ENCODE measurements at places on chromosomes 5 and 9.

DNA sequence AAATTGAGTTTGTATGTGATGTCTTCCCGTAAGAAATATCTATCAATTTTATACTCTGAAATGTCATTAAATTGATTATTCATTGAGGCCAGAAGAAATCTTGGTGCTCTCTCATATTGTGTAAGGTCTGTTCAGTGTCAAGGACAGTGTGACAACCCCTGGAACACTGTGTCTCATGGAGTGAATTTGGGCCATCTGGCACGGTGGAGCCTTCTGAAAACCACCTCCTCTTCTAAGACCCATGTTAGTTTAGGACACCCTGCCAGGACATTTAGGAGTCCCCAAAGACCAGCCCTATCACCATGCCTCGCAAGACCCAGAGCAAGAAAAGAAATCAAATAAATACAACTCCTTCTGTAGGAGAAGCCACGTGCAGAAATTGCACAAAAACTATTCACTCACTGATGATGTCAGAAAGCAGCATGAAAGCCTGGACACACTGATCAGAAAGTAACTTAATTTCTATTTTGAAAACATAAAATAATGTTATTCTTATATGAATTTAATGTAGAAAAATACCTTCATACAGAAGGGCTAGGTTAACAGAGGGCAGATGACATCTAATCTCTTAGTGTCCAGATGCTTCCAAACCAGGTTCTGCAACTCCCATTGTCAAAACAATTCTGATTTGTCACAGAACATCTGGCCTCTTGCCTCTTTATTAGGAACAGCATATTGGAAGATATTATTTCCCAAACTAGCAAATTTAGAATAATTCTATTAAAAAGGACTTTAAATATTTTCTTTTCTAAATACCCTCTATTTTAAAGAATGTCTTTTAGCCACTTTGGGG, 298.8 kb downstream of the NR2F1-AS1 start:
- DNase-seq, result no peak

GRCh38 chr5:73496984-73497457, 1.2 kb upstream of the BTF3 start:
- peak; percentile 79 for DNase-seq

DNA sequence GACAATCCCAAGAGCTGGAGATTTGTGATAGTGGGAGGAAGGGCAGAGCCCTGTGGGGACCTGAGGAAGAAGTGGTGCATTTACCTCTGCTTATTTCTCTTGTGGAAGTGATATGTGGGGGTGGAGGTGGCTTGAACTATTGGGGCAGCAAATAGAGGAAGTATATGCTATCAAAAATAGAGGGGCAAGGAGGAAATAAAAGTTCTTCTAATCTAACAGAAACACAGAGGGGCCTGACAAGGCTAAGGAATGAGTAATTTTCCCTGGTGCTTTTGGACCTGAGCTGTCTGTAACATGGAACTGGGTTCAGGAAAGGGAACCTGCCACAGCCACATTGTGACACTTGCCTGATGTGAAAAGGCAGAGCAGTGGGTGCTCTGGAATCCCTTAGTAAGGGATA, 378.6 kb upstream of the KLF4 start:
- DNase-seq, result no peak

DNA sequence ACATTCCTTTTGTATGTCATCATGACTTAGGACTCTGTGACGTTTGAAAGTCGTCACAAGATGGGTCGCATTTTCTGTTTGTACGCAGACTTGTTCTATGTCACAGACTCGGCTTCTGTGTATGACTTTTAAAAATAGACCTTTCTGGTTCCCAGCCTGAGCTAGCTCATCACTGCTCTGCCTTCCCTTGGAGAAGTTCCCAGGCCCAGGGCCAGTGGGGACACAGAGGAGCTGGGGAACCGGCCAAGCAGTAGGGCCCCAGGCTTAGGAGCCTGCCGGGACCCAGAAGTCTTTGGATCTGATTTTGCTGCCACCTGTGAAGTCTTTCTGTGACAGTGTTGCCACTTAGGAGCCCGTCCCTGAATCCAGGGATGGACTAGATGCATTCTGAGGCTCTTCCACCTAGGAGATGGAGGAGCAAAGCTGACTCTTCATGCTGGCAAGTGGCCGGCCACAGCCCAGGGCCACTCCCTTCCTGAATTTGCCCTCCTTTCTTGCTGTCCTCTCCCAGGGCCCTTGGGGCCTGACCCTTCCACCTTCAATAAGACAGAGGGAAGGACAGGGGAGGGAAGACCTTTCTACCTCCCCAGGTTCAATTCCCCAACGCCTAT, 18.1 kb upstream of the UBE2QL1 start:
- DNase-seq, result no peak

DNA sequence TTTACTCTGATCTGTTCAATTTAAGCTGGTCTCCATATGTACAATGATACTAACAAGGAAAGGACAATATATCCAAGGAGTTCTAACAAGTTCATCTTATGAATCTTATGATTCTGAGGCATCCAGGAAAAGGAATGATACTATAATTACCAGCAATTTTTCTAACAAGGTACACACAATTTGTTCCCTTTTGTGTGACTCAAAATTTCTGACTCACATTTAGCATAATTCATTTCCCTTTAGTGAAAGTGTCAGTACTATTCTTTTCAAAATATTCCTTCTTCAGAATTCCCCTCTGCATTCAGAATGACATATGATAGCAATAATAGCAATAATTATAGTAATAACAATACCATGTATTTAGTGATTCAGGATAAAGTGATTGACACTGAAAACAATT, 594.8 kb downstream of the DMRTA1 start:
- no peak for DNase-seq

DNA sequence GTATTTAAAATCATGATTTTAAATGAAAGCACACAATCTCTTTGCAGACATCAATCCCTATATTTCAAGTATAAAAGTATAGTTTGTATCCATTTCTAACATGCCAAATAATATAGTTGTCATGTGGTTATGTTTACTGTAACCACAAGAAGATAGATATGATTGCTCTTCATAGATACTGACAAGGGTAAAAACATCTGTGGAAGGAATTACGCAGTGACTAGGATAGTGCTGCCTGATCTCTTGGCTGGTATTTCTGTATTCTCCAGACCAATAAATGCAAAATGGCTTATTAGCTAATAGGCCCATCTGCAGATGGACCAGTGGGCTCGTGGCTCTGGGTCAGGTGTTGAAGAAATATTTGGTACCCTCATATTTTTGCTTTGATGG, 34.9 kb upstream of the FBN2 start:
- peak; percentile 8 for DNase-seq

- peak; percentile 30 for DNase-seq
Measured at GRCh38 chr9:84781458-84781857, 111.9 kb downstream of the NTRK2 start.

- no peak for DNase-seq
Measured at GRCh38 chr5:51472472-51472871, 89.2 kb downstream of the ISL1 start.

GRCh38 chr5:109868737-109869136, 179.0 kb downstream of the MAN2A1 start:
- DNase-seq, result peak; percentile 54

- DNase-seq, result no peak
Measured at GRCh38 chr9:95030344-95030743, 287.2 kb downstream of the FANCC start.

Data from EL (cell line).